DMS79 (cell line): ENCODE measurements at places on chromosomes 4 and X.

GRCh38 chr4:53937327-53937726 is 127.1 kb downstream of the CHIC2 start:
- no peak for DNase-seq

- DNase-seq: no peak
These were observed 101.1 kb downstream of the TSPAN5 start for GRCh38 chr4:98557194-98557892.

DNA sequence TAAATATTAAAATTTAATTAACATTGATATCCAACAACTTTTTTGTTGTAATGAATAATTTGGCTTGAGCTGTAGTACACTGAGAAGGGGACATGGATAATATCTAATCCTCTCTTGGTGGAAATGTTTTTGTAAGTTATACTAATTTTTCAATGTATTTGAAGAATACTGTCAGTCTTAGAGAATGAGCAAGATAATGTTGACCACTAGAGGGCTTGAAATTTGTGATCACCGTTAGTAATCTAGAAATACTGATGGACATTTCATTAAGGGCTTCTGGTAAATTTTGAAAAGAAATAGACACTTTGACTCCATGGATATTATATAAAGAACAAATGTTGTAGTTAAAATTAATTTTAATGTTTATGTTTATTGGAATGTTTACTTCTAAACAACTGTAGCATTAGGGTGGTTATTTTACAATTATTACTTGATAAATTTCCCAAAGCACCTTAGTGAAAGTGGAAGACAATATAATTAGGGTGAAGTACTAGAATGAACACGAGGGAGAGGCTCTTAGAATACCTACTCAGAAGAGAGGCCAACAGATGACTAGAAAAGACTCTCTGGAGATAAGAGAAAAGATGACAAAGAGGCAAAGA is 20.0 kb upstream of the CAMK2D start:
- DNase-seq: no peak

- no peak for DNase-seq
These were observed 253.0 kb downstream of the COX7B2 start for GRCh38 chr4:46656071-46656470.

- DNase-seq: no peak
These were observed 11.8 kb downstream of the TCEAL1 start for GRCh38 chrX:103640401-103641155.

DNA sequence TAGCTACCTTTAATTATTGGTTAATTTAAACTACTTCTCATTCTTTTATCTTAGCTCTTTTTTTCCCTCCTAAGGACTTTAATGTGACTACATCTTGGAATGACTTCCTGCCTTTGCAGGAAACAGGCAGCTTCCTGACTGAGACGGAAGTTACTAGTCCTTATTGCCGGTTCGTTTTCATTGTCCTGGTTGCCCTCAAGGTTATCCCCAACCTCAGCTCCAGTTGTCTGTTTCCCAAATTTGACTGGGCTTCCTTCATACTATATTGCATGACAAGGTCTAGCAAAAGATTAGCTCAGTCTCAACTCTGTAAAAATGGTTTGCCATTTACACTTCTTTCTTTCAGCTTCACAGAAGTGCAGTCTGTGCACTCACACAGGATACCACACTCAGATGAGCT is 109.9 kb upstream of the DDX53 start:
- no peak for DNase-seq

- DNase-seq: peak; percentile 1
These were observed at the start of gene P2RY8 for GRCh38 chrX:1537031-1537715. P2RY8 (minus strand) TSS chrX:1537185; CDS start chrX:1466558, 70,627 bp downstream.

DNA sequence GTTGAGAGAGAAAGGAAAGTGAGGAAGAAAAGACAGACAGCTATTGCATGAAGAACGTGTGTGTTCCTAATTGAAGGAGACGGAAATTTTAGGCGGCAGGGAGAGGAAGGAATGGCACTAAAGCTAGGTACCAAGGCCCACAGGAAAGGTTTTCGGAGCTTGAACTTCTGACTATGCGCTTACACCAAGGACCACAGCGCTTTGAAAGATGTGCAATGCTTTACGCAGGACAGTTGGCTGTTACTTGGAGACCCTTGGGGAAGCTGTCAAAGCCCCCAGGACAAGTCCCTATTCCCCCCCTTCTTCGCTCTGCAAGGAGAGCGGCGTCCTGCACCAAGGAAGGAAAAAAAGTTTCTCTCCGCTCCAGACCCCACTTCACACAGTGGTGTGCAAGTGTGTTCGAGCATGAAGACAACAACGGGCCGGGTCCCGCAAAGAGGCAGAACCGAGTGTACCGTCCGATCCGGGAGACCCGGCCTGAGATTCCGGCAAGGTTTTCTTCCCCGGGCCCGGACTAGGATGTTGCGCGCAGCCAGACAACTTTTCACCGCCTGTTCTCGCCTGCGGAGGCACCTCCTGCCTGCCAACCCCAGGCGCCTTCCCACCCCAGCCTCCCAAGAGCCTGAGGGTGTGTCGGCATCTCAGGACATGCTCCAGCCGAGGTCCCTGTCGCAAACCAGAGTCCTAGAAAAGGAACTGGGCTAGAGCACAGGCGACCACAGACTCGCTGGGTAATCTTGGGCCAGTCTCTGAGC is 896 bp downstream of the KDR start:
- DNase-seq: no peak

DNA sequence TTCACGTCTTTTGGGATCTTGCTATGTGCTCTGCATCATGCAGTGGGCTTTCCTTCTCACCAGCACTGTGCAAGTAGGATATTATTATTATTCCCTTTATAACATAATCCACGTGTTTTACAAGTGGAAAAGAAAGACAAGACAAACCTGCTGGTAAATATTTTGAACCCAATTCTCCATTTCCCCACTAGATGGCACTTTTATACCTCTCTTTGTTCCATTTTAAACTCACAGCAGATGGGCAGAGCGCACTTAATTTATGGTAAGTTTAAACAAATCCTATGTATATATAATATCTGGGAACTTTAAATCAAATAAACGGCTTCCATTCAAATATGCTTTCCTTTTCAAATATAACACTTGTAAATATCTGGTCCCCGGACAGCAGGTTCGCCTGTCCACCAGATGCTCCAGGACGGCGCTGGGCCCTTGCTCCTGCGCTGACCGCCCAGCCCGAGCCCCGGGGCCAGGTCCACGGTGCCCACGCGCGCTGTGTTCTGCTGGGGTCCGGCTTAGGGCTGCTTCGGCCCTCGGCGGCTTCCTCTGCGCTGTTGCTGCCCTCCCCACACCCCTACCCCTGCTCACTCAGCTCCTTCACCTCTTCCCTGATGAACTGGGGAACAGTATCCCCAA is 31.1 kb downstream of the F11 start:
- no peak for DNase-seq

DNA sequence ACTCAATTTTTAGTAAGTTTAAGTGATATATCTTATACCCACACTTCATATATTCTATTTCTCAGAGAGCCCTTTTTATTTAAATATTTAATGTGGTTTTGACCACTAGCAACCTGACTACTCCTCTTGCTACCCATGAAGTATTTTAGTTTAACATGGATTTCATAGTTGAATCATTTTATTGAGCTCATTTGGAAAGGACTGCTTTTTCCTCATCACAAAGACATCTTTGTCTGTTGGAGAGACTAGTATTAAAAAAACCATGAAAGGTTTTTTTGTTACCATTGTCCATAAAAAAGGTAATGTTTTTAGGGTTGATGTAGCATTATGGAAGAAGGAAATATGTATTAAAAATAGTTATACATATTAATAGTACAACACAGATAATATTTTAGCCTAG is 139.5 kb downstream of the RAPGEF2 start:
- no peak for DNase-seq

DNA sequence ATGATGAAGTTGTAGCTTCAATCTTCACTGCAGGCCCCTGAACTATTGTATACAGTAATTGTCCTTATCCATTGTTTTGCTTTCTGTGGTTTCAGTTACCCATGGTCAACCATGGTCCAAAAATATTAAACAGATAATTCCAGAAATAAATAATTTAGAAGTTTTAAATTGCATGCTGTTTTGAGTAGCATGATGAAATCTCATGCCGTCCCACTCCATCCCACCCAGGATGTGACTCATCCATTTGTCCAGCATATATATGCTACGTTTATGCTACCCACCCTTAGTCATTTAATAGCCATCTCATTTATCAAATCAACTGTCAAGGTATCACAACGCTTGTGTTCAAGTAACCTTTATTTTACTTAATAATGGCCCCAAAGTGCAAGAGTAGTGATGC is 34.5 kb downstream of the IQCM start:
- no peak for DNase-seq

DNA sequence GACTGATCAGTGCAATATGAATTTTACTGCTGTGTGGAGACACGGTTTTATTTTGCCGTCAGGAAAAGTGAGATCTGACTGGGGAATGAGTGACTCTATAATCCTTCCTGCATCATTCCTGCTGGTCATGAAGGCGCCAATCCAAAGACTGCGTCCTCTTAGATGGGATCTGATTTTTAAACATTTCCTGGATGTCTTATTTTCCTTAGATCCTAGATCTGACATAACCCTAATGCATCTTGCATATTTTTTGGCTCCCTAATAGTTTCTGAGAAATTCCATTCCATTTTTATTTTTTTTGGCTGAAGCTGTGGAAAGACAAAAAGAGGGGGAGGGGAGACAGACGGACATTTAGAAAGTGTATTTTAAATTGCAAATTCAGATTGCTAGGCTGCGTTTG is 454.9 kb upstream of the FAT1 start:
- DNase-seq: no peak

DNA sequence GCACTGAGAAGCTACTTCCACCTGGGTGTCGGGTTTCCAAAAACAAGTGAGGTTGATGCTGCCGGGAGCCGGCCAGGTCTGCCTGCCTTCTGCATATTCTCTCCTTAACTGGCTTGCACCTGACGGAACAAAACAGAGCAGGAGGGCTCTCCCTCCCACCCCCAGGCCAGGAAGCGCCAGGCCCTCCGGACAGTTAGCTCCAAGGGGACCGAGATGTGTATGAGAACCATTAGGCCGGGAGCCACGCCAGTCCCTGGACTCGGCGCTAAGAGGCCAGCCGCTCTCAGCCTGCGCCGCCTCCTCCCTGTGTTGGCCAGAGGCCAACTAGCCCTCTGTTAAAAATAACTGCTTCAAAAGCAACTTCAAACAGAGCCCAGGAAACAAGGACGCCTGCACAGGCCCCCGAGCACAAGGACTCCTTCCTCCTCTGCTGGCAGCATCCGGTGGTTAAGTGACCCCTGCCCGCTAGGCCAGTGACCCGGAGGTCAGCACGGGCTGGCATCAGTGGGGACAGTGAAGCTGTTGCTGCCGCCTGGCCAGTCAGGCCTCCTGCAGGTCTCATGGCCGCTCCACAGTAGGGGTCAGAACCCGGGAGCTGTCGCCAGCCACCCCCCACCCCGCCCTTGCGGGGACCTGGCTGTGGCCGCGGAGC is 107.9 kb downstream of the ABLIM2 start:
- DNase-seq: peak; percentile 82

- DNase-seq: no peak
These were observed 78.8 kb downstream of the TMEM47 start for GRCh38 chrX:34578237-34578636.

- no peak for DNase-seq
These were observed 198.0 kb downstream of the GUCY2F start for GRCh38 chrX:109283870-109284269.

GRCh38 chrX:107738768-107739167 is 36.8 kb downstream of the TSC22D3 start:
- DNase-seq: no peak

DNA sequence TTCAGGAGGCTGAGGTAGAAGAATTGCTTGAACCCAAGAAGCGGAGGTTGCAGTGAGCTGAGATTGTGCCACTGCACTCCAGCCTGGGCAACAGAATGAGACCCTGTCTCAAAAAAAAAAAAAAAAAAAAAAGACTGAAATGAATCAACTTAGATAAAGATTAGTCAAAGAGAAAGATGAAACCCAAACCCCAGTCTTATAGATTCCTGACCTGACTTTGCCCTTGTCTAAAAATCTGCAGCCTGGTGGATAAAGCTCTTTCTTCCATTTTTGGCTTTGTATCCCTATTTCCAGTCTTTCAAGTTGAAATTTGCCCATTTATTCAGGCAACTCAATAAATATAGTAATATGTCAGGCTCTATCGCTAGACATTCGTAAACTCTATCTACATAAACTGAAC is 39.3 kb upstream of the SPINK2 start:
- no peak for DNase-seq

DNA sequence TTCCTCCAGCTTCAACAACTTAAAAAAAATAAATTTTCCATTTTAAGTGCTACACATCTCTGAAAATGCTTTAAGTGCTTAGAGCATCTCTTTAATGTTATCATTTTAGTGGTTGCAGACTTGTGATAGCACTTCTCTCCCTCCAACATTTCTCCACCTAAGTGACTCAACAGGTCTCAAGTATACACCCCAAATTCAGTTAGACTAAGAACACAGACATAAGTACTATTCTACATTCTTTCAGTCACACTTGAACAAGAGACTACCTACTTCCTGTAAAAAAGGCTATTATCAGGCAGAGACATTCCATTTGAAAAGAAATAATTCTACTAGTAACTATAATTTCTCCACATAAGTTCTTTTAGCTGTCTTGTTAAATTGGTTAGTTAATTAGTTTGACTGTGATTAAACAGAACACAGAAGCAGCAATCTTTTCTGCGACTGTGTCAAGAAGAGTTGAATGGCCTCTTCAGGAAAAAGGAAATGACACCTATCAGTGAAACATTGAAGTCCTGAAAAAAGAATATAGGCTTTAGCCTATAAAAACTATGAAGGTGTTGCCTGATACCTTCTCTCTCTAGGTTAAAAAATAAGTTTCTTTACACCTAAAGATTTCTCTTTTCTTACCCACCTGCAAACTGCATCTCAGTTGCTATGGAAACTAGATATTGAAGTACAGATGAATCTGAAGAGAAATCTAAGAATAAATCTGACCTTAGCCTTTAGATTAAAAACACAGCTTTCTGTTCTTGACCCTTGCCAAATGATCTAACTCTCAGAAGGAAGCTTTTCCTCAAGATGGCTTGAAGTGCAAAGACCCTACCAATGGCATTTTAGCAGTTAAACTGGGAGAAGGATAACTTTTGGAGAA is 18.0 kb downstream of the NAF1 start:
- DNase-seq: no peak
